Stimulated activated CD8-positive, alpha-beta memory T cell treated with anti-CD3 and anti-CD28 coated beads, Interleukin-4, amount 100 ng/mL, for 24 hours (primary cell): ENCODE measurements at places on chromosomes 11 and 22.

DNA sequence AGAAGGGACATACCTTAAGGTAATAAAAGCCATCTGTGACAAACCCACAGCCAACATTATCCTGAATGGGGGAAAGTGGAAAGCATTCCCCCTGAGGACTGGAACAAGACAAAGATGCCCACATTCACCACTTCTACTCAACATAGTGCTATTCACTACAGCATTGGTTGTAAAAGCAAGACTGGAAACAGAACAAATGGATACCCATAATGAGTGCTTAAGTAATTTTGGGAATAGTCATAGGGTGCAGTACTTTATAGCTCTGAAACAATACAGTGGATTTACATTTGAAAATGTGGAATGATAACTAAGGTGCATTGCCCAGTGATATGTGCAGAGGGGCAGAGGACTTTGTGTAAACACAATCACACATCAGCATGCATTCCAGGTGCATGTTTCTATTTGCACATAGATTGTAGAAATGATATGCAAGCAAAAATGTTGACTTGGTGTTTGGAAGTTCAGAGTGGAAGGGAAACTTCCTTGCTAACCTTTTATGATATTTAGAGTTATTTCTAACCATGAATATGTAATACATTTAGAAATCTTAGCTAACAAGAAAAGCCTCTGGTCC, 112.3 kb downstream of the IGLL1 start:
- DNase-seq, result no peak

- DNase-seq, result no peak
Observed at GRCh38 chr22:37855462-37855861, 6.2 kb downstream of the EIF3L start.

DNA sequence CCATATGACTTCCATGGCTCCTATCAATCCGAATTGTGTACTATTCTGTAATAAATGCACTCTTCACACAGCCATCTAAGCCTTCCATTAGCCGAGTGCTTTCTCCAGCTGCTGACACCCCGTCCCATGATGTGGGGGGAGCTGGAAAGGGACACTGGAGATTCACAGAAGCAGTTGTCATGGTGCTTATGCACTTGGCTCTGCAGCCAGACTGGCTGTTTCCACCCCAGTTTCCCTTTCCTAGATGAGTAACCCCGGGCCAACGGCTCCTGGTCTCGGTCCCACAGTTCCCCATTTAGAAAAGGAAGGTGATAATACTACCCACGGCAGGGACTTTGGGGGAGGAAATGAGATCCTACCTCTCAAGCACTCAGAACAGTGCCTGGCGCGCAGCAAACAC, 244.9 kb upstream of the SYN3 start:
- DNase-seq, result no peak

DNA sequence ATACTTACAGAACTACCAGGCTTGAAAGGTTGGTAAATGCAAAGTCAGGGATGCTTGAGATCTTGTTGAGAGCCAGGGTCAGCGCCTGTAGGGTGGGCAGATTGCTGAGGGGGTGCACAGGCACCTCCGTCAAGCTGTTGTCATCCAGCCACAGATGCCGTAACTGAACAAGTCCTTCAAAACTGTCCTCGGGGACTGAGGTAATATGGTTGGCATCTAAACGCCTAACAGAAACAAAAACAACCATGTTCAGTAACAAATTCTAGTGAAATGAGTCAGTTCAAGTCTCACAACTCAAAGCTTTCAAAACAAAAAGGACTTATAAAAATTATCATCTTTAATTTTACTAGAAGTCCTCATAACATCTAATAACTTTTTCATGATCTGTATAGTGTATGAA, 22.2 kb upstream of the CCDC34 start:
- no peak for DNase-seq

DNA sequence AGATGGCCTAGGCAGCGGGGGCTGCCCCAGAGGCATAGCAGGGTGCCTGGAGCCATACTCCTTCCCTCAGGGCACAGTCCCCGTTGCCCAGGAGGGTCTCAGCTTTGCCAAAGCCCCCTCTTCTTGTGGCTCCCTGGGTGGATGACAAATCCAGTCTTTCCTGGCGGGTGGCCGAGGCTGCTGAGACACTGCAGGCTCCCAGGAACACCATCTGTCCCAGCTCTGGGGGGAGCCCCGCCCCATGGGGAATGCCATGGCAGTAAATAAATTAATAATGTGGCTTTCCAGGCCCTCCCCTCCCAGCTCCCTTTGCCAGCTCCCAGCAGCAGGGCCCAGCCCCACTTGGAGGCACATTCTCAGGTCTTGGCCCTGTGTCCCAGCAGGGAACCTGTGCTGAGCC, 45.0 kb downstream of the PDE2A start:
- DNase-seq, result no peak

DNA sequence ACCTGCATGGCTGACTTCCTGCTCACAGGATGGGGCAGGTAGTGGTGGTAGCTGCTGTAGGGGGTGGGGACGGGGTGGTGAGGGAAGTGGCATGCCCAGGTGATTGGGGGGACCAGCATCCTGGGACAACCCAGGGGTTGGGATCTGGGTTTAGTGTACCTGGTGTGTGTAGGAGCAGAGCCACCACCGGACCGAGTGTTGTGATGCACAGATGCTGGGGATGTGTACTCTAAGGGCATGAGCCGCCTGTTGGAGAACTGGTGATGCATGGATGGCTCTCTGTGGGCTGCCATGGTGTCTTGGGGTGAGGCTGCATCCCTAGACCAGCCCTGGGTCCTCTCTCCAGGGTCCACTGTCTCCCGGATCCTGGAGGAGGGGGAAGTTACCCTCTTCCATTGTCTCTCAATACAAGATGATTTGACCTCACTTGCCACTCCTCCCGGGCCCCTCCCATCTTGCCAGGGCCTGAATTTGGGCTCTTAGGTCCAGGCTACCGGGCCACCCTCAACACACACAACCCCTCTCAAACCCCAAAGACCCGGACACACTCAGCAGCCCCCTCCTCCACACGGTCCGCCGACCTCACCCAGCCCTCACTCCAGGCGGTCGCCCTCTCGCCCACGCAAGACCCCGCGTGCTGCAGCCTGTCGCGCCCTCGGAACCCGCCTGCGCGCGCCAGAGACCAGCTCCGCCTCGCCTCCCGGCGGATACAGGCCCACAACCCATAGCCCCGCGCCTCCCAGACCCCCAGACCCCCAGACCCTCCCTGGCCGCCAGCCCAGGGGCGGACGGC, 619 bp downstream of the LRRC75B start:
- DNase-seq, result no peak
